ENCODE measurements at places on chromosomes 2 and 18.

DNA sequence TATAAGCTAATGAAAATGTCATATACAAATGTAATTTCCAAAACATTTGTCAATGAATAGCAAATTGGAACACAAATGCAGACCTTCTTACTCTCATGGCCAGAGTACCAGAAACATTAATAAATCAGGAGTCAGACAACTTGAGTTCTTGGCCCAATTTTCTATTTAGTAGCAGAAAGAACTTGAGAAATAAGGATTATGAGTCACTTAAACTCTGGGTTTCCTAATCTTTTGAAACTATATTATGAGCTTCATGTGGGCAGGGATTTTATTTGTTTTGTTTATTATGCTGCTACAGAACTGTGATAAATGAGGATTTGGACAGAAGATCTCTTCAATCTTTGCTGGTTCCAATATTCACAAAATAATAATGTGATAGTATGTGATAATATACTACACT is 686.7 kb downstream of the NR4A2 start:
- no peak for DNase-seq

GRCh38 chr18:3074087-3074486 is 61.1 kb upstream of the LPIN2 start:
- DNase-seq: no peak

GRCh38 chr2:11749646-11750349 is 3.4 kb downstream of the LPIN1 start:
- DNase-seq: no peak

DNA sequence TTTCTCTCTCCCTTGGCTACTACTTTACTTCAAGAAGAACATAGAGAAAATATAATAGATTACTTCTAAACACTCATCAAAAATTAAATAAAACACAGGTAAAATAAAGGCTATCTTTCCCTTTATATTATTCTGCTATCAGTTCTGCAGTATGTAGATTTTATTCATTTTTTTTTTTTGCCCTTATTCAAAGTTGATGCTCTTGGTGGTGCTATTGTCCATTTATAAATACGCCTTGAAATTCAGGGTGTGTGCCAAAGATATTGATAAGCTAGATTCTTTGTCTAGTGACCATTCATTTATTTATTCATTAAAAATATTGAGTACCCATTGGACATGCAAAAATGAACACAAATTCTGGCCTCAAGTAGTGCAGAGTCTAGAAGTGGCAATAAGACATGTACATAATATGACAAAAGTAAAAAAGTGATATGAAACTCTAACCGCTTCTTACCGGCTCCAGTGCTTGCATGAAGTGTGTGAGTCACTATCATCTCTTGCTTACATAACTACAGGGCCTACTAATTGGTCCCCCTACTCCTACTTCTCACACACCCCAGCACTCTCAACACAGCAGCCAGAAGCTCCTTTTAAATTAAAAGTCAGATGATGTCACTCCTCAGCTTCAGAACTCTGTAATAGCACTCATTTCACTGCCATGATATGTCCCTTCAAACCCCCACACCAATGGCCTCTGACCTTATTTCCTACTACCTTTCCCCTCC is 208.3 kb upstream of the FANCL start:
- DNase-seq: no peak

DNA sequence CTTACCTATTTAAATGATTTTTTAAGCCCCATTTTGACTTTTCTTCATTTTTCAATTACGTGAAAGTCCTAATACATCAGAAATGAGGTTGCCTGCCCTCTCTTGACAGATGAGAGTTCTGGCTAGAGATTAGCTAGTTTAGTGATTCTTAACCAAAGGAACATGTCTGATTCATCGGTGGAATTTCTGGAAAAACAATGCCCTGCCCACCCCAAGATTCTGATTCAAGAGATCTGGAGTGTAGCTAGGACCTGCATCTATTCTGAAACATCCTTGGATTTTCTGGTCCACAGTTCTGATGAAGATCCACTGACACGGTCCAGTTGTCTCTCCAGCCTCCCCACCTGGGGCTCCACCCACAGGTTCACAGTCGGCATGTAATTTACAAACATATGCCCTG is 111.2 kb downstream of the KLF7 start:
- no peak for DNase-seq

- no peak for DNase-seq
Measured at GRCh38 chr2:64631771-64632170, 21.9 kb downstream of the SERTAD2 start.

DNA sequence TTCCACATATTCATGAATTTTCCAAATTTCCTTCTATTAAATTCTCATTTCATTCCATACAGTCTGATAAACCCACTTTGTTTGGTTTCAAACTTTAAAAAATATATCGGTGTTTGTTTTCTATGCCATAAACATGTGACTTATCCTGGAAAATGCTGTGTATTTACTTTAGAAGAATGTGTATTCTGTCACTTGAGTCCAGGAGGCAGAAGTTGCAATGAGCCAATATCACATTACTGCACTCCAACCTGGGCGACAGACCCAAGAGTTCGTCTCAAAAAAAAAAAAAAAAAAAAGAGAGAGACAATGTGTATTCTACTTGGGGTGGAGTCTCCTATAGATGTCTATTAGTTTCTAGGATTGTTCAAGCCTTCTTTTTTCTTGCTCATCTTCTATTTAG is 31.8 kb downstream of the MBD5 start:
- DNase-seq: no peak

DNA sequence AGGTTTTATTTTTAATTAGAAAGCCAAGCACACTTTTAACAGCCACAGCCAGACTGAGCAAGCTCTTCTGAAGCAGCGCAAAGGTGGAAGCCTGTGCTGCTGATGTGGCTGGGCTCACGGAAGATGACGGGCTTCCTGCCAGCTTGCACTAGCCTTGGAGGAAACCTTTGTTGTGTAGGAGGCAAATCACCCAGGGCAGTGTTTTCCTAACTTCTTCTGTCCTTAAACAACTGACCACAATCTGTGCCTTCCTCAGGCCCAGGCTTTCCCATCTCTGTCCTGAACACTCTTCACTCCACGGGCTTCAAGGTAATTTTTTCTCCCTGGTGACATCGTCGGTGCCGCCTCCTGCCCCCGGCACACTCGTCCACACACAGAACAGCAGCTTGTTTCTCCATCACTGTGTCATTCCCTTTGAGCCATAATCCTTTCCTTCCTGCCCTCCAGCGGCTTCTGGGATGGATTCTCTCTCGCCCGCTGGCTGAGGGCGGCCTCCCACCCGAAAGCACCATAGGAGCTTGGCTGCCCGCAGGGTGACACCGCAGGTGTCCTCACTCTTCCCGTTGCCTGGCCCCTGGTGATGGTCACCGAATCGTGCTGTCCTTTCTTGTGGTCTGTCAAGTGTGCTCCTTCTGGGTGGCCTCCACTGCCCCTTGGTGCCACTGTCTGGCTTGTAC is 31.1 kb upstream of the INHBB start:
- no peak for DNase-seq

GRCh38 chr18:58761241-58761969 is 90.1 kb downstream of the MALT1 start:
- no peak for DNase-seq

DNA sequence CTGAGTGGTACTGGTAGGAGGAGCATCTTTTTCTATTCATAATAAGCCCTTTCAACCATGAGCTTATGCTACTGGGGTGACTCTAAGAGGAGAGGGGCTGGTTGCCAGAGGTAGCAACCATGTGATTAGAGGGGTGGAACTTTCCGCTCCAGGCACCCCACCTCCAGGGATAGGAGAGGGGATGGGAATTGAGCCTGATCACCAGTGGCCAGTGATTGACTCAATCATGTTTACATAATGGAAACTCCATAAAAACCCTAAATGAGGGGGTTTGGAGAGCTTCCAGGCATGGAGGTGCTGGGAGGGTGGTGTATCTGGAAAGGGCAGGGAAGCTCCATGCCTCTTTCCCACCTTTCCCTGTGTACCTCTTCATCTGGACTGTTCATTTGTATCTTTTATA is 46.6 kb upstream of the RHOB start:
- no peak for DNase-seq

DNA sequence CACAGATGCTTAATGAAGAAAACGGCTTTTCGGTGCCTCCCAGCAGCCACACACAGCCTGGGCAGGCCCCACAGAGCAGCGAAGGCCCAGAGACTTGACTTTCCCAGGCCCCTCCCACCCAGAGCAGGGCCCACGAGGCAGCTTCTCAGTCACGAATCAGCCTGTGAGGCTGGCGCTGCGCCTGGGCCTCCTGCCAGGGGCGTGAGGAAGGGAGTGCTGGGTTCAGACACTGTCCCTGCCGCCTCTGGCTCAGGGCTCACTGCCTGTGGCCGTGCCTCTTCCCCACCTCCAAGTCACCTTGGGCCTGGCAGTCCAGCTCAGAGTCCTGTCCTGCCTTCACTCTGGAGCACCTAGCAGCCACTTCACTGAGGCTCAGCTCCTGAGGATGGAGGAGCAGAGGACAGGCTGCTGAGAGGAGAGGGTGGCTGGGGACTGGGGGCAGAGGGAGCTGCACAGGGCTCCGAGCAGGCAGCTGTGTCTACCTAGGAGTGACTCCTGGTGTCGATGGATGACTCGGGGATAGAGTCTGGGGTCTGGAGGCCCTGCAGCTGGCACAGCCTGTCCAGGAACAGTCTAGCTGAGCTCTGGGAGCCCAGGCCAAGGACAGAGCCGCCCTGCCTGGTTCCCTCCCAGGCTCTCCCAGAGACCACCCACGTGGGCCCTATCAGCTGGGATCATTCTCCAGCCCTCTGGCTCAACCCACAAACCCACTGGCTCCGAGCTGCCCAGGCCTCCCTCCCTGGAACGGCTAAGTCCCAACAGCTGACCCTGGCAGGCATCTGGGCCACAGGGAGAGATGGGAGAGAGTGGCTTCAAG is 36.4 kb upstream of the FOSL2 start:
- peak; percentile 6 for DNase-seq

DNA sequence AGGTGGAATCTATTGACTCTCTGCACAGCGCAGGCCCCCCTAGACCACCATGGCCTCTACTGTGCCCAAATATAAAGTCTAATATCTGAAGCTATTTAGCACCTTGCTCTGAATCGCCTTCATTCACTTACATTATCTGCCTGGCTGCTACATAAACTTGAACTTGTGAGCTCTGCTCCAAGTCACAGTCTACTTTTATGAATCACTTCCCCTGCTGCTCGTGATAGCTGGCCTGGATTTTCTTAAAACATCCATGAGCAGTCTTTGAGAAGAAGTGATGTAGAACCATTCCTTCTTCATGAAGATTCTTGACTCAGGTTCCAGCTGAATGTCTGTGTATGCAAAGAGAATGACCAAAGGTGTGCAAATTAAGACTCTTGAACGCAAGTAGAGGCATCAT is 359.5 kb downstream of the RND3 start:
- DNase-seq: no peak

GRCh38 chr2:108412995-108413710 is 35.4 kb downstream of the SULT1C4 start:
- DNase-seq: peak; percentile 4

DNA sequence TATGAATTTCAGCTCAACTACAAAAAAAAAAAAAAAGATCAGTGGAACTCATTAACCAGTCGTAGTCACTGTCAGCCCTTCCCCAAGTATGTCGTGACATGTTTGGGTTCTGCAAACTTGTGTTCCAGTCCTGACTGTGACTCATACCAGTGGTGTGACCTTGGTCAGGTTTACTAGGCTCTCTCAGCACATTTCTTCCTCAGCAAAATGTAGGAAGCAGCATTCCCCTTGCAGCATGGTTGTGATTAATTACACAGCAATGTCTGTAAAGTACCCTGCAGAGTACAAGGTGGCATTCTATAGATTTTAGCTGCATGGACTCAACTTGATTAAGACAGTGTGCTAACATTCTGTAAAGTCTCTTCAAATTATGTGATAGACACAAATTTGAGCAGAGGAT is 156.9 kb downstream of the LAMA1 start:
- no peak for DNase-seq

DNA sequence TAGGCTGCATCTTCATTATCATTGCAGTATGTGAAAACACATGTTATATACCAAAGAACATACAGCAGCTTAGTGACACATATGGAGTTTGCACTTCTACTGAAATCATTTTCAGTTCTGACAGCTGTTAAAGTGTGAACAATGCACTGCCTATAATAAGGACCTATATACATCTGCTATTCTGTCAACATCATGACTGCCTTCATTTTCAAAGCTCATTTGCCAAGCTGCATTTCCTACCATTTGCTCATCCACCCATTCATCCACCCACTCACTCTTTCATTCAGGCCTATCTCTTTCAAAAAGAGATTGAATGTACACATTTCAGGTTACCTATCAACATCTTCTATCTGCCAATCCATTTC is 81.7 kb upstream of the STK17B start:
- DNase-seq: no peak

- DNase-seq: no peak
Measured at GRCh38 chr18:58654896-58655614, 16.2 kb upstream of the MALT1 start.

DNA sequence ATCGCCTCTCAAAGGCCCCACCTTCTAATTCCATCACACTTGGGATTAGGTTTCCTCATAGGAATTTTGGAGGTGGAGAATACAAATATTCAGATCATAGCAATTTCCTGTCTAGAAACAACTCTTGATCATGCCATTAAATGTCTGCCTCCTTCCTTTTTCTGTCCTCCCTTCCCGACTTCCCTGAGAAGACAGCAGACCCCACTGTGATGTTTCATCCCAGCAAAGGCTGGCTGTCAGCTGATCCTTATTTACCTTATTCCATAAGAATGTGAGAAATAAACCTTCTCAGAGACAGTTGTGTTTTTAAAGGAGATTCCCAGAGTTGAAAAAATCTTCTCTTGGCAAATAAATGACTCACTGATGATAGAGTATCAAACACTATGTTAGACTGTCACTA is 133.9 kb downstream of the TDRD15 start:
- no peak for DNase-seq

DNA sequence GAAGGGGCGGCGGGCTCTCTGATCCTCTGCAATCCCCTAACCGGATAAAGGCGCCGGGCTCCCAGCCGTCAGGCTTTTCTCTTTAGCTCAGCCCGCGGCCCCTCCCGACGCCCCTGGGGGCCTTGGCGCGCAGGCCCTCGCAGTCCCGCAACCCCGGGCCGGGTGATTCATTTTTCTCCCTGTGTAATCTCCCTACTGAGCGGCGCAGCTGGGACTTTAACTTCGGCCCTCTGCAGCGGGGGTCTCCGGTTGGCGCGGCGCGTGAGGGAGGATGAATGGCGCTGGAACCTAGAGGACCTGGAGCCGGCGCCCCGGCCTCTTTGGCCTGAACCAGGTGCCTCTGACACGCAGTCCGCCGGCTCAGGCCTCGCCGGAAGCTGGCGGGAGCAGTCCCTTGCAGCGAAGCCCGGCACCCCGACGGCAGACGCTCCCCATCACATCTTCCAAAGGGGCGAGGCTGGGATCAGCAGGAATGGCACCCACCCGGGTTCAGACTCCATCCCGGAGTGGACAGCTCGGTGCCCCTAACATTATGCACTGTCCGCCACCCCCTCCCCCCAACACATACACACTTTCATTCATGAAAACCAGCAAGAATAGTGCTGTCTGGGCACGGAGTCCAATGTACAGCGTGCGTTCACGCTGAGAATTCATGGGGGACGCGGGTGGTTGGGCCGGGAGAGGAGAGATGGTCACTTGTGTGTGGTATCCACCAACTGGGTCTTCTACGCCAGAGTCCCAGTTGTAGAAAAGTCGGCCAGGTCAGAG is 1.2 kb downstream of the CNGA3 start:
- no peak for DNase-seq

GRCh38 chr2:33209976-33210375 is 263.2 kb downstream of the LTBP1 start:
- no peak for DNase-seq
